ENCODE measurements at places on chromosomes 3 and 15.

- DNase-seq: no peak
Measured at GRCh38 chr3:13081603-13082360, 8.6 kb upstream of the IQSEC1 start.

DNA sequence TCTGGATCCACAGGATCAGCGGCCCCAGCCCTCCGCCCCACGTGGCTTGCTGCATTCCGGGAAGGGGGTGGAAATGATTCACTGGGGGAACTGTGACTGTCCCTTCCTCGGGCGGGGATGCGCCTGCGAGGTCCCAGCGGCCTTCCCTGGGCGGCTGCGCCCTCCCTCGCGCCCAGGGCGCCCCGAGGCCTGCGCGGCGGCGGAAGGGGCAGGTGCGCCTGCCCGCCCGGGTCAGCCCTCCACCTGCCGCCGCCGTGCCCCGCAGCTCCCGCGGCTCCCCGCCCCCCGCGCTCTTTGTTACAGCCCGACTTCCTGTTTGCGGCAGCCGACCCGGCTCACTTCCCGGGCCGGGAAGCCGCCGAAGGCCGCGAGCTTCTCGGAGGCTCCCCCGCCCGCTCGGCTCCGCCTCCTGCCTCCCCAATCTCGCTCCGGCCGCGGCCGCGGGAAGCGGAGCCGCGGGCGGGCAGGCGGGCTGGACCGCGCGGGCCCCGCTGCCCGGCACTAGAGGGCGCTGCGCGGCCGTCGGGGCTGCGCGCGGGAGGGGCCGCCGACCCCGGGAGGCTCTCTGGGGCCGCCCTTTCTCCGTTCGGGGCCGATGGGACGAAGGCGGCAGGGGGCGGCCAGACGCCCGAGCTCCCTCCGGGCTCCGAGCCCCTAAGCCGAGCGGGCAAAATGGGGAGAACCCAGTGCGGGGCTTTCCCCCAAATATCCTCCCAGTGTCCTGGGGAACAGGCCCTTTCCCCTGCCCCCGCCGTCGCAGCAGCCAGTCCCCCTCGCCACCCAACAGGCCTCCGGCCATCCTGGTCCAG, 11.5 kb upstream of the CHAC1 start:
- DNase-seq: peak; percentile 63

DNA sequence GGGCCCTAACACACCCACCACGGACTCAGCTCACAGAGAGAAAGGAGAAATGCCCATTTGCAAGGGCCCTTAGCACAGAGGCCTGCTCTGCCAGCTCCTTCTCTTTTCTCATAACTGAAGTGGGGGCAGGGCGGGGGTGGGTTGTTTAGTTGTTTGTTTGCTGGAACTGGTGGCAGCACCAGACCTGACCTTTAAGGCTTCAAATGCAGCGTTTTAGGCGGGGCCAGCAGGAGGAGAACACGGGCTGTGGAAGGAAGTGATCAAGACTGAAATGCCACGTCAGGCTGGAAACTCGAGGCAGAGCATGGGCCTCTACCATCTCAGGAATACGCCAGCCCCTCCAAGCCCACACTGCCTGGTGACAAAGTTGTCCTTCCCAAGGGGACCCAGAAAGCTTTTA, 9.3 kb downstream of the CACNA2D2 start:
- no peak for DNase-seq

- DNase-seq: no peak
Measured at GRCh38 chr3:64450396-64450956, 225.2 kb upstream of the PRICKLE2 start.

GRCh38 chr3:120451272-120451761, 525 bp upstream of the FSTL1 start:
- no peak for DNase-seq

GRCh38 chr3:112734171-112734570, 93.2 kb upstream of the CCDC80 start:
- DNase-seq: no peak

- DNase-seq: no peak
Measured at GRCh38 chr3:156806698-156807097, 19.5 kb upstream of the LEKR1 start.

DNA sequence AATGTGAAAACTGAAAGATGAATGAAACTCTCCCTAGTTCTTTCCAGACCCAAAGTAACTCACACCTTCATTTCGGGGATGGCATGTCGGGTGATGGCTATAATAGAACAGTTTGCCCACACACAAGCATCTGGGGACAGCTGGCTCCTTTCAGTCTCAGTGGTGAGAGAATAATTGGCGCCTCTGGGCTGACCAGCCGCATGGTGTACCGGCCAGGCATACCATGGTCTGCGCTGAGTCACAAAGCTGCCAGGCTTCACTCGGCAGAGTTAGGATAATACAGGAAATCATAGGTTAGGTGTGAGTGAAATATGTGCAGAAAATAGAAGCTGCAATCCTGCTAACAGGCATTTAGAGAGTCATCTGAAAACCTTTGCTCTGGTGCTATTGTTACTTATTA, 80.4 kb upstream of the IGF1R start:
- no peak for DNase-seq

GRCh38 chr3:186002884-186003472, 65.2 kb upstream of the TRA2B start:
- no peak for DNase-seq

- DNase-seq: no peak
Measured at GRCh38 chr3:171064461-171064860, 37.9 kb upstream of the SLC2A2 start.

DNA sequence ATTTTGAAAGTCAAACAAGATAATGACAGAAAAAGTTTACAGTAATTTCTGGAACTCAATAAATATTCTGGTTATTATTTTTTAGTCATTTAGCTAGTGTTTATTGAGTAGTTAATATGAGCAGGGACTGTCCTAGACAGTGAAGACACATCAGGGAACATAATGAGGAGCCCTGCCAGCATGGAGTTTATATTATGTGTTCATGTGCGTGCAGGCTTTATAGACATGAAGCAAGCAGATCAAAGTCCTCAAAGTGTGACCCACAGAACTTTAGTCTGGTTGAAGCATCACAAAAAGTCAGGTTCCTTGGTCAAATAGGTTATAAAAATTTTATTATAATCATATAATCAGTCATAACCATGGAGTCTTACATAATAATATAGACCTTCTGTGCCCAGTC, 289.3 kb downstream of the CLSTN2 start:
- DNase-seq: no peak

- no peak for DNase-seq
Measured at GRCh38 chr15:37698679-37699078, 235.8 kb upstream of the TMCO5A start.

DNA sequence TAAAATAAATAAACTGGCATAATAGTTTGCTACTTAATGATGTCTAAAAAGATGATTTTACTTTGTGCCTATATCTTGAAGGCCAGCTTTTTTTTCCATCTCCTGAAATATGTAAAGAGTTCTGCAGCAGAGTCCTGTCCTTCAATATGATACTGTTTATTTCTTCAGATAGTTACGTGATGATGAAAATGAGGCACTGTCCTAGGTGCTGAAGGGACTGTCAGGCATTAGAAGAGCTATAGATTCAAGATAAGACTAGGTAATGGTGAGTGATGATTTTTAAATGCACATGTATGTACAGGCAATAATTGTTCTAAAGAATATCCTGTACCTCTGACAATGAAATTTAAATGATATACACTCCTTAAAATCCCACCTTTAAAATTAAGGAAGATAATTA, 326.9 kb upstream of the DNAJC19 start:
- DNase-seq: no peak

- no peak for DNase-seq
Measured at GRCh38 chr15:59439576-59439975, 1.6 kb downstream of the FAM81A start.
